Hair follicle dermal papilla cell (primary cell): ENCODE measurements at places on chromosomes 4 and X. TPM values are rescaled to one million over a fixed set of nuclear protein-coding genes. Genes with fewer than 3 reads are reported as not detected.

Gene LRRC66
- total RNA-seq, result 0.36 and 0.49 TPM in 2 replicates

Gene LUZP4
- total RNA-seq, result not detected in 2 replicates

Gene BRS3
- total RNA-seq, result not detected in 2 replicates

Gene F8
- total RNA-seq, result 5.2 and 6.7 TPM in 2 replicates

Gene CHRNA9
- 0.16 TPM in 1 of 2 replicates, not detected in the other for total RNA-seq

Gene NAP1L2
- total RNA-seq, result under 0.01 and 0.24 TPM in 2 replicates

Gene NDNF
- total RNA-seq, result 11.8 and 18.7 TPM in 2 replicates

Gene RNF150
- total RNA-seq, result 19.1 and 20.8 TPM in 2 replicates

Gene PLK4
- total RNA-seq, result 1.6 and 1.8 TPM in 2 replicates

Gene CSAG1
- not detected in 2 replicates for total RNA-seq

Gene GPRASP2
- total RNA-seq, result 13.7 and 15.6 TPM in 2 replicates

Gene CYLC1
- total RNA-seq, result not detected in 2 replicates

Gene UGT2B10
- not detected in 2 replicates for total RNA-seq

Gene LRBA
- 35.2 and 44.8 TPM in 2 replicates for total RNA-seq

Gene MTM1
- 7.8 and 10.4 TPM in 2 replicates for total RNA-seq

Gene EXOC1L
- not detected in 2 replicates for total RNA-seq

Gene TMEM144
- 2.6 and 5.2 TPM in 2 replicates for total RNA-seq

Gene RWDD4
- 19.1 and 19.9 TPM in 2 replicates for total RNA-seq

Gene MAP7D2
- 0.16 and 0.49 TPM in 2 replicates for total RNA-seq
